ENCODE measurements at places on chromosomes 11 and 22. TPM values are rescaled to one million over a fixed set of nuclear protein-coding genes. Genes with fewer than 3 reads are reported as not detected.

TRPC6 gene
- total RNA-seq = not detected

ST14 gene
- total RNA-seq = 3.7 TPM

AQP11 gene
- total RNA-seq = 13.1 TPM

MISFA gene
- total RNA-seq = 1.2 TPM

OR2AT4 gene
- not detected for total RNA-seq

GRCh38 chr11:85805387-85805786, 5.6 kb downstream of the SYTL2 start:
- no peak for DNase-seq

- DNase-seq = no peak
Measured at GRCh38 chr11:126809514-126810289, 190.9 kb downstream of the KIRREL3 start.

DNA sequence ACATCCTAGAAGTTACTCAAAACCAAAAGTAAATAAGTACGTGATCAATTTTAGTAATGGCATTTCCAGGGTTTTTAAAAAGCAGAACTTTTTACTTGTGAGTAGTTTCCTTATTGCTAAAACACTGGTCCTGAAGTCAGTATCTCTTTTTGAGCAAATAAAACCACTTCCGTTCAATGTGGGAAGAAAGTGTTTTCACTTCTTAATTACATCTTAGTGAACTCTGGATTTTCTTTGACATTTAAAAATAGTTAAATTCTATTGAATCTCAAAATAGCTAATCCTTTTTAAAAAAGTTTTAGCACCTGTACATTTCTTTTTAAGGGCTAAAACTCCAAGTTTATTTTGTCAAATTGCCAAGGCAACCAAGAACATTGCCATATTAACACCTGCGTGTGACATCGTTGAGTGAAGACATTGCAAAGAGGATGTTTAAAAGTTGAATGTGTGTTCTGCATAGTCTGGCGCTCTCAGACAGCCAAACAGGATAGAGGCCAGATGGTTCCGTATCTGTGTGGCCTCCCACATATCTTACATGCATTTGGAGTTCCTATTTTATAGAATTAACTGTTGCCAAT, 17.2 kb upstream of the OR5B21 start:
- DNase-seq = no peak

GRCh38 chr11:4643076-4643475, 706 bp upstream of the OR51E1 start:
- no peak for DNase-seq

DNA sequence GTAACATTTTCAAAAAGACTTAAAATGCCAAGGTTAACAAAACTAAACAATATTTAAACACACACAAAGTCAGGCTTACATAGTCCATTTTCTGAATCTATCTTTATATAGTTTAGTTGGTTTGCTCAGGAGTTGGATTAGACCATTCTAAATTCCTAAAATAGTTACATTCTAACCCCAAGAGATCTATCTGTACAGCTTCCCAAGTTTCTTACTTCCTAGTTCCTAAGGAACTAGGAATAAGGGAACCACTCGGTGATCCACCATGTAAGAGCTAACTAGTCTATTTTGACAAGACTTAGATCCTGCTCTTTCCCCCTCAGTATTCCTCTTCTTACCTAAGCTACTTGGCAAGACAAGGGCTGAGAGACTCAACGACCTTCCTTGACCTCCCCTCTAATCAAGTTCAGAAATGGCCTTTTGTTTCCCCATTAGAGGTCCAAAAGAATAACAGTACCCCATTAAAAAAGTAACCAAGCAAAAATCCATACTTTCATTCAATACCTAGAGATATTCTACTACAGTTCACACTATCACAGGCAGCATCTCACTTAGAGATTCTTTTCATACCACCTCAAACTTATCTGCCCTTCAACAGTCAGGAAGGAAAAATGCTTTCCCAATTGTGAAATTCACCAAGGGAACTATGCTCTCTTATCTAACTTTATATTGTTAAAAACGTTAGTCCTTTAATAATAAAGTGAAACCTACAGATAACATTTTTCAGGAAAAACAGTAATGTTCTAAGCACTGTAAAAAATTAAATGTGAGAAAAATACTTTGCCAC, 253.1 kb downstream of the TTC28 start:
- DNase-seq = no peak

GRCh38 chr11:10602366-10602765, 33.9 kb upstream of the LYVE1 start:
- DNase-seq = no peak

DNA sequence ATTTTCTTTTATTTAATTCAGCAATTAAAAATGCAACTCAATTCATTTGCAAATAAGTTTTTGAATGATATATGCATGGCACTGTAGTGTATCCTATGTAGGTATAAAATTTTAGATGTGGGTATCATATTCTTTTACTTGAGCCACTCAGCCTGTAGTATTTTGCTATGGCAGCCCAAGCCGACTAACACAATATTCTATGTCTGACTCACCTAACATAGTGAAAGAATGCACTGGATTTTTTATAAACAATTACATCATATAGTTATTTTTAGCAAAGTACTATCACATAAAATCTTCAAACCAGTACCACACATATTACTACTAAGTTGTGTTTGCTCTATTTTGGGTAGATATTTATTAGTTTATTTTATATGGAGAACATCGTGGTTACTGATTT, 21.9 kb upstream of the GRIA4 start:
- DNase-seq = no peak

- DNase-seq = no peak
Measured at GRCh38 chr11:131656839-131657211, 286.4 kb downstream of the NTM start.

GRCh38 chr22:32564170-32565001, 89.8 kb downstream of the FBXO7 start:
- DNase-seq = no peak

DNA sequence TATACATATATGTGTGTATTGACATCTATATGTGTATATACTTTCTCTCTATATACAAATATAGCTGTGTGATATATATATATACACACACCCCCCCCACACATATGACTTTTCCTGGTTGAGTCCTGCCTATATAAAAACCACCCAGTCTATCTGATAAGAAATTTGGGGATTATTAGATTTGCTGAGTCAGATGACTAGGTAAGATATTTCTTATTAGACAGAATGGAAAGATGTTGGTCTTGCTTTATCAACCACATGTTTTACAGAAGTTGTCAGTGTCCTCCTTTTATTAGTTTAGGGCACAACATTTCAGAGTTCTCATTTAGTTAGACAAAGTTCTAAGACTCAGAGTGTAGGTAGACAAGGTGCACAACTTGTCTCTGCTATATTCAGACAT, 953.3 kb downstream of the METTL15 start:
- no peak for DNase-seq

GRCh38 chr11:59944720-59945119, 6.5 kb downstream of the OOSP1 start:
- DNase-seq = no peak

GRCh38 chr11:57500926-57501325, 14.6 kb downstream of the SLC43A1 start:
- no peak for DNase-seq

- no peak for DNase-seq
Measured at GRCh38 chr11:117020287-117020686, 77.9 kb downstream of the SIK3 start.

DNA sequence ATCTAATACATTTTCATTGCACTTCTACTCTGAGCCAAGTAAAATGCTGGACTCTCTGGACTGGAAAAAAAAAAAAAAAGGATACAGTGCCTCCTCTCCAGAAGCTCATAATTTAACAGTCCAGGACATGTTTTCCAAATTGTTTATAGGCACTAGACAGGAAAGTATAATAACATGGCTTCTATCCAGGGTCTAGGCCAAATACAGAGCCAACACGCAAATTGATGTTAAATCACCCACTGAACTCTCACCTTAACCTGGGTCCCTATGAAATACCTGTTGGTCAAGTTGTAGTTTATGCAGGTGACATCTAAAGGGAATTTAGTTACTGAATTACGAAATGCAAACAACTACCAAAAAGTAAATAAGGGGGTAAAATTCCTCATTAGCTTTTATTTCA, 428.7 kb upstream of the LUZP2 start:
- no peak for DNase-seq

DNA sequence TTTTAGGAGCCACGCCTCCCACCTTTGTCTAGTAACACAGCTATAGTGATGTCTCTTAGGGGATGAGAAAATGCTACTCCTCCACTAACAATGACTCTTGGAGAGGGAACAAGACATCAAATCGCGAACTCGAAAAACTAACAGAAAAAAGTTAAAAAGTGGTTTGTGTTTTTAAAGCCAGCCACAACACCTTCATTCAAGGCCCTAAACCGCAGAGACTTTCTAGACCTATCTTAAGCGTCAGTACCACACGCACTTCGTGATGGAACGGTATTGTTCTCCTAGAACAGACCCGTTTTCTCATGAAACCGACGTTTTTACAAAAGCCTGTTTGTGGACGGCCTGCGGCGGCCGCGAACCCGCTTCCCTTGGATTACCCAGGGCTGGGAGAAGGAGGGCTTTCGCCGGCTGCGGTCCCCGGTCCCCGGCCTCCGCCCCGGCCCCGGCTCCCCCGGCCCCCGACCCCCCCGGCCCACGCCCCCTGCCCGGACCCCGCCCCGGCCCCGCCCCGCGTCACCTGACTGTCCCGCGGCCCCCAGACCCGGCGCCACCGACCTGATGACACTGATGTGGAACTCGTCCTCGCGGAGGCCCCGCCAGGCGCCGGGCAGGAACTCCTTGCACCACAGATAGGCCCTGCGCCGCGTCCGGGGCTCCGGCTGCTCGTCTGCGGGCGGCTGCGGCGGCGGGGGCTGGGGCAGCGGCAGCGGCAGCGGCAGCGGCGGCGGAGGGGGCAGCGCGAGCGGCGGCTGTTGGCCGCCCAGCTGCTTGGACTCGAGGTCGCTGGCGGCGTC, 718 bp downstream of the CHKA start:
- peak; percentile 74 for DNase-seq

GRCh38 chr22:19361501-19362103, 69.9 kb downstream of the HIRA start:
- DNase-seq = peak; percentile 41

GRCh38 chr11:57873196-57873911, 111.8 kb downstream of the CTNND1 start:
- no peak for DNase-seq

DNA sequence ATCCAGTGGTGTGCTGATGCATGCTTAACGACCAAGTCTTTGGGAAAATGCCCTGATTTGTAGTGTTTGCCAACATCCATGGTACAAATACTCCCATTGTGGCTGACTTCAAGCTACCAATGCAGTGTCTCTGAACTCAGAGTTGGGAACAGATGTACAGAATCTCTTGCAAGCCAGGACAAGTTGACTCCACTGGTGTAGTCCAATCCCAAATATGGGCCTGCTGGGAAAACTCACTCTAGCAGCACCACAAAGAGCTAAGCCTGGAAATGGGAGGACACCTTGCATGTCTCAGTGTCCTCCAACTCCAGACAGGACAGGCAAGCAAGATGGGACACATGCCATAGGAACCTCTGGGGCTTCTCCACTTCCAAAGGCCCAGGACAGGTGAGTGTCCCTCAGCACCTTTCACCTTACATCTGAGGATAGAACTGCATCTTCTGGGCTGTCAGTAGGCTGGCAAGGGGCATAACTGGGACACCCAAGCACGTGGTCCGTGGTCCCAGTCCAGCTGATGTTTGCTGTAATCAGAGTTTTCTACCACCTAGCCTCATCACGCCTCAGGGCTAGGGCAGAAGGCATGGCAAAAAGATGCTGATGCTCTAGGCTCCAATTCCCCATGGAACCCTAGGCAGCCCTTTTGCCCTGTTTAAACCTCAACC, 6.5 kb downstream of the LMO1 start:
- peak; percentile 6 for DNase-seq

DNA sequence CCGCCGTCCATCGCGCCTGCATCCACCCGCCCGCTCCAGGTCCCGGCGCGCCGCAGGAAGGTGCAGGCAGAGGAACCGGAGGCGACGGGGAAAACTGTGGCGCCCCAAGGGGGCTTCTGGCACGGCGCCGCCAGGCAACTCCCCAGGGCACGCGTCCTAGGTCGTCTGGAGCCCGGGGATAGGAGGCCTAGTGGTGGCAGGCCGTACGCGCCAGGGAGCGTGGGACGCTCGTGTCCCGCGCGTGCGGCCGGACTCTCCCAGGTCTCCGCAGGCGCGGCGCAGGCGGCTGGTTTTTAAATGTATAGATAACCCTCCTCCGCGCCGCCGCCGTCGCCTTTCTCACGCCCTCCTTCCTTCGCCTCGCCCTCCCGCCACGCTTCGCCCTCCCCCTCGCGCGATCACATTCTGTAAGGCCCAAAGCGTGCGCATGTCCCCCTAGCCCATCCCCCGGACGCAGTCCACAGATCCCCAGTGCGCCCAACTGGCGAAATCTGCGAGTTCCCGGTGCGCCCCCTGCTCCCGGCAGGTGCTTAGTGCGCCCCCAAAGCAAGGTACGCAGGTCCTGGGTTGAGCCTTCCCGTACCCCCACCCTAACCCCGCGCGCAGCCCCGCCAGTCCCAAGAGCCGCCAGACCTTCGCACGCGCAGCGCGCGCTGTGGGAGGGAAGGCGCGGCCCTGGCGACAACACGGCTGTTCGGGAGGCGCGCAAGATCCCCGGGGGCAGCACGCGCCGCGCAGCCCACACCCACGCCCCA, at the start of gene ASCL2:
TSS of gene ASCL2 (minus strand) at position 267 of the 755 bp plus-strand sequence. CDS start at position 11, 256 bp downstream.
- DNase-seq = peak; percentile 46

DNA sequence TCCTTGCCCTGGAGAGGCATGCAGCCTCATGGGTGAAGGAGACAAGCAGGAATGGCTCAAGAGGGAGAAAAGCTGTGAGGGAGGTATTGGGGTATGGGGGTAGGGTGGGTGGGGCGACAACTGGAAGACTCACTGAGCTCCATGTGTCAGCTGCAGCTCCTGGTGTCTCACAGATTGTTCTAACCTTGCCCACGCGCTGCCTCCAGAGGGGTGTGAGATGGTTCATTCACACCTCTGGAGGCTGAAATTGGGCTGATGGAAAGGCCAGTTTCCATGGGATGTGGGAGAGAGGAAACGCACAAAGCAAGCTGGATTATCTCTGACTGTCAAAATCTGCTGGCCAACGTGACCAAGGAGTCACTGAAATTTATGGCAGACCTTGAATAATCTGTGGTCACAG, 400.4 kb upstream of the NARS2 start:
- DNase-seq = no peak

DNA sequence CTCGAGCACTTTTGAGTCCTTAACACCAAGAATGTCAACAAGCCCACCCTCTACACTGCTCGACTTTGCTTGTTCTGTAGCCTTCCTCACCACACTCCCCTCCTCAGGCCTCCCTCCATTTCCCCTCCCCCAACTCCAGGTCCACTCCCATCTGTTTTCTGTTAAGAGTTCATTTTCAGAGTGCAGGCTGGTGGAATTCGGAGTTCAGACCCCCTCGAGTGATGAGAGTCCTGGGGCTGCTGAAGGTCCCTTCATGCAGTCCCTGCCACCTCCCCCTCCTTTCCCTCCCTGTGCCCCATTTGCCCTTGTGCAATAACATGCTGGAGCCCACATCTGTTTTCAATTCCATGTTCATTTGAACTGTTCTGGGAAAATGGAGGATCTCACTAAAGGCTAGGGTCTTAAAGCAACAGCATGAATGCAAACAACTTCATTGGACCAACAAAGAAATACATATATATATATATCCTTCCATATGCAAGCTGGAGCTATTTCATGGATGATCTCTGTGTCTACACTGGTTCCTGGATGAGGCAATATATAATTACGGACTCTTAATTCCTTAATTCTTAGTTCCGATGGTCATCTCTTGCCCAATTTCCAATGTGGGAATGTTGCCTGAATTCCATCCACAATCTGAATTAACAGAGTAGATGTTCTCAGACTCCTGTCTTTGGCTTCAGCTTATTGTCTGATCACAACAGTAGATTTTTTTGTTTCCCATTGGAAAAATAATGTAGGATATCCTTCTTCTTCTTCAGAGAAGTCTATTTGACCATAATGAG, 340.4 kb downstream of the ETS1 start:
- DNase-seq = no peak
